ENCODE measurements at places on chromosomes 16 and 17.

GRCh38 chr16:24580665-24581064 lies 41.3 kb downstream of the RBBP6 start:
- DNase-seq, result no peak

DNA sequence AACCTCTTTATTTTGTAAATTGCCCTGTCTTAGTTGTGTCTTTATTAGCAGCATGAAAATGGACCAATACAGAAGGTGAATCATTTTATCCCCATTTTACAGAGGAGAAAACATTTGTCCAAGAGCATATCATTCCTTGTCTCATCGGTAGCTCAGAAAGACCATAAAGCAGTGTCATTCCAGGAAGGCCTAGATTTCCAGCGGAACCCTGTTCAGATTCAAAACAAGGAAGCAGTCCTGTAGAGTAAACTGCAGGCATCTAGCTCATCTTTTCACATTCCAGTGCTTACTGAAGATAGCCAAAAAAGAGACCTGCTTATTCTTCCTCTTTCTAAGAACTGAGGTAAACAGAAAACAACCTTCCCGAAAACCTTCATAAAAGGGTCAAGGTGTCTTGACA lies 54.0 kb downstream of the PARN start:
- DNase-seq, result no peak

DNA sequence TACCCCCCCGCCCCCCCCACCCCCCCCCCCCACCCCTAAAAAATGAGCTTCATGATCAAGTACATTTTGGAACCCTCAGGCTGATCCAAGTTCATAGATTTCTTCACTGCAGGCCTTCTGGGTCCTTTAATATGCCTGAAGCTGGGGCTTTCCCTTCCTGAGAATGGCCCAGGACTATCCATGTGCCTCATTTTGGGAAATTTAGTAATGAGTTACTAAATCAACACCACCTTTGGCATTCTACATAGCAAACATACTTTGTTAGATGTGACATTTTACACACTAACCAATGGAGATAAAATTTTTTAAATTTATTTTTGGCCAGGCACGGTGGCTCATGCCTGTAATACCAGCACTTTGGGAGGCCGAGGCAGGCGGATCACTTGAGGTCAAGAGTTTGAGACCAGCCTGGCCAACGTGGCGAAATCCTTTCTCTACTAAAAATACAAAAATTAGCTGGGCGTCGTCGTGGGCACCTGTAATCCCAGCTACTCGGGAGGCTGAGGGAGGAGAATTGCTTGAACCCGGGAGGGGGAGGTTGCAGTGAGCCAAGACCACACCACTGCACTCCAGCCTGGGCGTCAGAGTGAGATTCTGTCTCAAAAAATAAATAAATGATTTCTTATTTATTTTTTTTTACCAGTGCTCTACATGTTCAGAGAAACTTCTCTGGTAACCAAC lies 14.0 kb downstream of the HERPUD1 start:
- no peak for DNase-seq

DNA sequence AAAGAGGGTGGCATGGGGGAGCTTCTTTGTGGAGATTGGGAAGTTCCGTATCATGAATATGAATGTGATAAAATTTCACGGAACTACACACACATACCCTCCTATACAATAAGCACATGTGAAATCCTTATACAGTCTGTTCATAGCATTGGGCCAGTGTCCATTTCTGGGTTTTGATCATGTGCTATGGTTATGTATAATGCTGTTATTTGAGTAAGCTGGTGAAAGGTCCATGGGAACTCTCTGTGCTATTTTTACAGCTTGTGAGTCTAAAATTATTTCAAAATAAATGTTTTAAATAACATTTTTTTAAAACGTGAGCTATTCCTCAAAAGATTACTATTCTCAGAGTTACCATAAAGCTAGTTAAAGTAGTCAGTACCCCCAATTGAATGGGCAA lies 205.2 kb upstream of the CACNG5 start:
- no peak for DNase-seq

- DNase-seq, result no peak
These were observed 2.9 kb upstream of the FBXO47 start for GRCh38 chr17:38970128-38970527.

DNA sequence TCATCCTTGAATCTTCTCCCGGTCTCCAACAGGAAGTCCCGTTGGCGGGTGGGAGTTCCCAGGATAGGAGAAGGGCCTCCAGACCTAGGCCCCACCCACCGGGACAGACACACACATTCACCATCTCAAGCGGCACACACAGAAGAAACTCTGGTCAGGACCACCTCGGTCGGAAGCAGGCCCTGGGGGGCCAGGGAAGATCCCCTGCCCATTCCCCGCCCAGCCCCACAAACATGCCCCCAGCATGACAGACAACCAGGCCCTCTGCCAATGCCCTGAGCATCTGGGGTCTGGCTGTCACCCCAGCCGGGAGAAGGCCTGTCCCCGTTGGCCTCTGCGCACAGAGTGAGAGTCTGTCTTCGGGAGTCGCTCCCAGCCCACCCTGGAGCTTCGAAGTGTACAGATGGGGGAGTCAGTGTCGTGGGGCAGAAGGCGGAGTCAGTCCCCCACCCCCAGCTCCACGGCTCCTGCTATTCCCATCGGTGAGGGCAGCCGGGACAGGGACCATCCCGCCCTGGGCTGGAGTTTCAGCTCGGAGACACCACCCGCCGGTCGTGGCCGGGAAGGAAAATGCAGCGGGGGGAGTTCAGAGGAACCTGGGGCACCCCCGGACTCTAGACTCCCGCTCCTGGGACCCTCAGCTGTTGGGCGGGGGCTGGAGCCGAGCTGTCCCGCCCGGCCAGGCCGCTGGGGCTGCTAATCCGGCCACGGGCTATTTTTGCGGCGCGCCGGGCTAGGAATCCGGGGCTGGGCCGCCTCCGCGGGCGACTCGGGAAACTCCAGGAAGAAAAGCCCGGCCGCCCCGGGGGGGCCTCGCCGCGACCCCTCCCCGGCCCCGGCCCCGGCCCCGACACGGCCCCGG lies 660 bp downstream of the RHBDF1 start:
- DNase-seq, result no peak

DNA sequence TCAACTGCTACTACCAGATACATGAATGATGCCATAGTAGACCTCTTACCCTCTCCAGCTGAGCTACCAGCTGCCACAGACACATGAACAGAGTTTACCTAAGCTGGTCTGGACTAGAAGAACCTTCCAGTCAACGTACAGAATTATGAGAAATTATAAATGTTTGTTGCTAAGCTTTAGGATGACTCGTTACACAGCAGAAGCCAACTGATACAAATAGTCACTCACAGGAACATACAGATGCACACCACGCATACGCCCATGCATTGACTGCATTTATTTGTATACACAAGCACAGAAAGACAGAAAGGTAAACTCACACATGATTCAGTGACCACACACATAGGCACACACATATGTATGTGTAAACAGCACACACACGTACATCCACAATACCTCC lies 164.6 kb downstream of the SALL1 start:
- DNase-seq, result no peak

DNA sequence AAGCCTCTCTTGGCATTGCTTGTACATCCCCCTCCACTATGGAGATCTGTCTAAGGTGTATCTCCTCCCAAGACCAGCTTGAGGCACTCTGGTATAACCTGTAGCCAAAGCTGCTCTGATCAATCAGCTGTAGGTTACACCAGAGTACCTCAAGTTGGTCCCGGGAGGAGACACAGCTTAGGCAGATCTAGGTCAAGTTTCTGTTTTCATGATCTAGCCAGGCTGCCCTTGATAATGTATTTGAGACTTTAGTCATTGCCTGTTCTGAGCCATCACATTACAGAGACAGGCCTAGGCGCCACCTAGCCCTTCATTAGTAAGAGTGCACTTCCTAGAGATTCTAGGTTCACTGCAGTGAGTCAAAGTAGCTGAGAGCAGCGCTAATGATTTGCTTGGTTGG lies 31.4 kb downstream of the ASGR1 start:
- no peak for DNase-seq

DNA sequence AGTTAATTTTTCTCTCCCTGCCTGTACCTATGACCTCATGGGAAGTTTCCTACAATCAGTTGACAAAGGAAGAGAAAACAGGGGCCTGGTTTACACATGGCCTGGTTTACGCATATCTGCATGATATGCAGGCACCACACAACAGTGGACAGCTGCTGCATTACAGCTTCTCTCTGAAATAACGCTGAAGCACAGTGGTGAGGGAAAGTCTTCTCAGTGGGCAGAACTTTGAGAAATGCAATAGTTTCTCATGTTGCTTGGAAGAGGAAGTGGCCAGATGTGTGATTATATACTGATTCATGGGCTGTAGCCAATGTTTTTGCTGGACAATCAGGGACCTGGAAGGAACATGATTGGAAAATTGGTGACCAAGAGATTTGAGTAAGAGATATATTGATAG lies 324.1 kb upstream of the GOT2 start:
- DNase-seq, result no peak

DNA sequence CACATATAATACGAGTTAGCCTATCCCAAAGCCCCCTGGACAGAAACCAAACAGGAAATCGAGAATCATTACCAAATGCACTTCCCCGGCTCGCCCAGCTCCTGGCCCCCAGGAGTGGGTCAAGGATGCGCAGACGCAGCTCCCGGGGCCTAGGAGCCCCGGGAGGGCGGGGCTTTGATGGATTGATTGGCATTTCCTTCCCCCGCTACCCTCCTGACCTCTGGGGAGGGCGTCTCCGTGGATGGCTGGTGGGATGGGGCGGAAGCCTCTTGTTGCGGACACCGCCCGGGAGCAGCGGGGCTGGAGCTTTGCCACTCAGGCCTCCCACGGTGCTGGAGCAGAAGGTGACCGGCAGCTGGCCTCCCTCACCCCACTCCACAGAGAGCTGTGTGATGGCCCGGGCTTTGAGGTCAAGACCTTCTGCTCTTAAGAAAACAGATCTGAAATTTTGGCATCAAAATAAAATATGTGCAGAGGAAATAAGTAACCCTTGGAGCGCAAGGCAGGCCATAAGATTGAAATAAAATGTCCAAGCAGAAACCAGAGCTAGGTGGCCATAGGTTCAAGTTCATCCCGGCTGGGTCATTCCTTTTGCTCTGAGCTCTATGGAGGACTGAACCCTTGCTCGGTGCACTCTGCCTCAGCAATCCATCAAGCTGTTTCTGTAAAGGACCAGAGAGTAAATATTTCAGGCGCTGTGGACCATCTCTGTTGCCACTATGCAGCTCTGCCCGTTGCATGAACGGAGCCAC lies 262.3 kb downstream of the SOX9 start:
- no peak for DNase-seq

GRCh38 chr16:23803591-23804123 lies 32.1 kb upstream of the PRKCB start:
- peak; percentile 75 for DNase-seq

DNA sequence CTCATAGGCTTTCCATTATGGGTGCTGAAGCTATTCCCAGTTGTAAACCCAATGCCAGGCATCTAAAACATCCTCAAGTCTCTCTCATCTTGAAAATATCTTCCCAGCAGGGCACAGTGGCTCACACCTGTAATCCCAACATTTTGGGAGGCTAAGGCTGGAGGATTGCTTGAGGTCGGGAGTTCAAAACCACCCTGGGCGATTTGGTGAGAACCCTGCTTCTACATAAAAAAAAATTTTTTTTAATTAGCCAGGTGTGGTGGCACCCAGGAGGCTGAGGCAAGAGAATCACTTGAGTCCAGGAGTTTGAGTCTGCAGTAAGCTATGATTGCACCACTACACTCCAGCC lies 13.0 kb upstream of the EEF2K start:
- DNase-seq, result no peak

GRCh38 chr17:82239401-82239925 lies 10.6 kb downstream of the SLC16A3 start:
- no peak for DNase-seq

GRCh38 chr16:56589141-56590039 lies at the start of gene MT3:
MT3 (plus strand) TSS chr16:56589528; CDS start chr16:56589591, 63 bp downstream.
- DNase-seq, result no peak

DNA sequence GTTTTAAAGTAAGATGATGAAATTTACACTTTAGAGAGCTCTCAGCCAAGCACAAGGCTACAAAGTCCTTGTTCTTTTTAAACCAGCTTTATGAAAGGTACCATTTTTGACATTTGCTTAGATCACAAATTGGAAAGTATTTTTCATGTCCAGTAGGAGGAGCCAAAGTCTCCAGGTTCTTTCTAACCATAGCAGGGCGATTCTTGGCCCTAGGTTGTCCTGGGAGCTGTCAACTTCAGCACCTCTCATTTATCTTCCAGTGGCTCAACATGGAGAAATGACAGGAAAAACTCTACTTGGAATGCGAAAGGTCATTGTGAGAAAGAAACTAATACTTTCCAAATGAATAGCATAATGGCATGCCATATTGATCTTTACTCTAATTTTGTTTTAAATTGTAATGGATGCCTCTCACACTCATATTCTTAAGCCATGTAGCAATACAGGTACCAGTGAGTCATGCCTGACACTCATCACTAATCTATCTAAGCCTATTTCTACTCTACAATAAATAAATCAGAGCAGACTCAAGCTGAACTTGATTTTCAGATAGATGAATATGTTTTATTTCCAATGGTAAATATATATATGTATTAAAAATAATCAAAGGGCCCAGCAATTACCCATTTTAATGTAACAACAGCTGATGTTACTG lies 919.1 kb upstream of the EEF2KMT start:
- no peak for DNase-seq
